Motor neuron (in vitro differentiated cells): ENCODE measurements at places on chromosomes 13 and 19. TPM values are rescaled to one million over a fixed set of nuclear protein-coding genes. Genes with fewer than 3 reads are reported as not detected.

Gene IL17D
- 10.1 and 10.7 TPM in 2 replicates for total RNA-seq

Gene BEST2
- total RNA-seq = not detected in 2 replicates

Gene ALDH16A1
- total RNA-seq = 4.6 and 5.0 TPM in 2 replicates

Gene MED4
- 67.4 and 69.5 TPM in 2 replicates for total RNA-seq

Gene ZNF667
- 2.2 and 2.5 TPM in 2 replicates for total RNA-seq

Gene APOE
- total RNA-seq = 10.8 and 11.9 TPM in 2 replicates

Gene ZNF837
- total RNA-seq = 1.6 and 1.9 TPM in 2 replicates

Gene CC2D1A
- 24.4 and 29.2 TPM in 2 replicates for total RNA-seq

Gene C1QTNF9B
- total RNA-seq = 0.63 and 1.2 TPM in 2 replicates

Gene A1BG
- not detected in 2 replicates for total RNA-seq

Gene POMP
- total RNA-seq = 67.5 and 67.9 TPM in 2 replicates

Gene LENG9
- 7.3 and 10.7 TPM in 2 replicates for total RNA-seq

Gene C5AR2
- total RNA-seq = 0.29 and 0.33 TPM in 2 replicates
